Activated effector memory CD4-positive, alpha-beta T cell treated with Interleukin-2 at 50 U/mL for 16 hours (primary cell): ENCODE measurements at places on chromosomes 13 and 19.

DNA sequence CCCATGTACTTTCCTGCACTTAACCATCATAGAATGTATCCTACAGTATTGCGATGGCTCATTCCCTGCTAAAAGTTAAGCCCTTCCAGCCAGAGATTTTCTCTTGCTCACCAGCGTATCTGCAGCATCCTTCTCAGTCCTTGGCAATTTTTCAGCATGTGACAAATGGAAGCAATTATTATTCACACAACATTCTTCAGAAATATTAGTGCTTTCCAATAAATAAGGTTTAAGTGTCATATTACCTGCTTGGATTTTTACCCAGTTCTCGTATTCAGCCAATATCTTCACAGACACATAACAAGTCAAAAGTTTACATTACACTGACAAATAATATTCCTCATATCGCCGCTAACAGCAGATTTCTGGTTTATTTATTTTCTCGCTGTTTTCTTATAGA is 82.3 kb downstream of the POU4F1 start:
- DNase-seq, result no peak

DNA sequence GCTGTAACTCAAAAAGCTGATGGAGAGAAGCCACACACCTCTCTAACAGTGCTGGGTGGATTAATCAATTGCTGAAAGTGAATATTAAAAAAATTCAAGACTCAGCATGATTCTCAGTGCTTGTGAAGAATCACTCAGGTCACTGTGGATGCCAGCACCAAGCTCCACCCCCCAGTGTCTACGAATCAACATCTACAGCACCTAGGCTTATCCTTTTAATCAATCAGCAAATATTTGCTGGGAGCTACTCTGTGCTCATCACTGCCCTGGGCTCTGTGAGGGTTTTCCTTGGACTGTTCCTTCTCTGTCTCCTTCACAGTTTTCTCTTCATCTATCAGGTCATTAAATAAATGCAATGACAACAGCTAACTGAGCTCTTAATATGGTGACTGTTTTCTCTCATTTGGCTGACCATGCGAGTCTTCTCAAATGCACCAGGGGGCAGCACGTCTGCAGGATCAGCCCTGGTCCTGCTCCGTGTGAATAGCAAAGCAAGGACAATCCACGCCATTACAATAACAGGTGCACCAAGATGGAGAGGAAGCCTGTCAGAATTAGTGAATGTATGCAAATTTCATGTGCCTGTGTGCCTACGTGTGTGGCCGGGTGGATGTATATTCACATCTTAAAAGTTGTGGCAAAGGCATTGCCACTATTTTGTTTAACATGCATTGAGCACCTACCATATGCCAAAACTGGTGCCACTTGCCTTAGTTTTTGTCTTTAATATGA is 14.6 kb upstream of the C13orf42 start:
- DNase-seq, result no peak

DNA sequence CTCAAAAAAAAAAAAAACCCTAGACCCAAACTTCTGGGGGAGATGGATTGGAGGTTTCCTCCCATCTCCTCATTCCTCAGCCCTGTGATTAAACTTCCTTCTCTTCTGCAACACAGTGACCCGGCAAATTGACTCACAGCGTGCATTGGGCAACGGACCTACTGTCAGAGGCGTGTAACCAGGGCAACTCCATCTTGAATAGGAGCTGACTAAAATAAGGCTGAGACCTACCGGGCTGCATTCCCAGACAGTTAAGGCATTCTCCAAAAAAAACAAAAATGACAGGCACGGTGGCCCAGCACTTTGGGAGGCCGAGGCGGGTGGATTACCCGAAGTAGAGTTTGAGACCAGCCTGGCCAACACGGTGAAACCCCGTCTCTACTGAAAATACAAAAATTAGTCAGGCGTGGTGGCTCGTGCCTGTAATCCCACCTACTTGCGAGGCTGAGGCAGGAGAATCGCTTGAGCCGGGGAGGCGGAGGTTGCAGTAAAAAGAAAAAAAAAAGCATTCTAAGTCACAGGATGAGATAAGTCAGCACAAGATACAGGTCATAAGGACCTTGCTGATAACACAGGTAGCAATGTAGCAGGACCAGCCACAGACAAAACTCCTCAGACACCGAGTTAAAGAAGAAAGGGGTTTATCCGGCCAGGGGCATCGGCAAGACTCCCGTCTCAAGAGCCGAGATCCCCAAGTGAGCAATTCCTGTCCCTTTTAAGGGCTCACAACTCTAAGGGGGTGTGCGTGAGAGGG is 5.4 kb upstream of the NLRP7 start:
- DNase-seq, result no peak

DNA sequence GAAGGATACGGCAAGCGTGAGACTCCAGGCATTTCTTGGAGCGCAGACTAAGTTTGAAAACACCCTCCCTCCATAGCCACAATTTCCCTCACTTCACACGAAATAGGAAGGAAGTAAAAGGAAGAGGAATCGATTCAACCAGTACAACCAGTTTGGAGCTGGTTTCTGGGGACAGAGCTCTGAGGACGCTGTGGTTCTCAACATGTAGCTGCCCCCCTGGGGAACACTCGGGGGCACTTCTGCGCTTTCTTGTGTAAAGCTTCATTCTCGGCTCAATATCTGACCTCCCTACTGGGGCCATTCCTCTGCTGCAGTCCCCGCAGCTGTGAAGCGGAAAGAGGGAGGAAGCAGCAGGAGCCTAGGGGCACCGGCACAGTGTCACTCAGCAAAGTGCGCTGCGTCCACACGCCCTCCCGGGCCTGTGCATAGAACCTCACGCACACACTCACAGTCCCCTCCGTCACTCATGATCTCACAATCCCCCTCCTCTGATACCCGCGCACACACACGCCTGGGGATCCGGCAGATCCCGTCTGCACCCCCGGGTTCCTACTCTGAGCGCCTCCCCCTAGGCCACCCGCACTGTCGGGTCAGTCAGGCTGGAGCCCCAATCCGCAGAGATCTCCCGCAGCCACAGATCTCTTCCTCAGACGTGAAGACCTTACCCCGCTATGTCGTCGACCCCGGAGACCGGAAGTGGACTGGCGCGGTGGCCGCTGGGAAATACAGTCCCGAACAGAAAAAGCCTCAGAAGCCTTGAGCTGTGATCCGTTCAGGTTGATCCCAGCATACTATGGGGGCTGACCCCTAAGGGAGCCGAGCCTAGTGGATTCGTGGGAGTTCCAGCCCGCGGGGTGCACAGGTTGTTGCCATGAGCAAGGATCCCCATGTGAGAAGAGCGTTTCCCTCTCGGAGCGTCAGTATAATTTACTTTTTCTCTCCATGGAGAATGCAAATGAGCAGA is at the start of gene ZNF780A:
Gene ZNF780A, minus strand, starts transcription at position 703 of the 964 bp plus-strand sequence. CDS start 6,190 bp downstream, outside the sequence.
- peak; percentile 66 for DNase-seq

DNA sequence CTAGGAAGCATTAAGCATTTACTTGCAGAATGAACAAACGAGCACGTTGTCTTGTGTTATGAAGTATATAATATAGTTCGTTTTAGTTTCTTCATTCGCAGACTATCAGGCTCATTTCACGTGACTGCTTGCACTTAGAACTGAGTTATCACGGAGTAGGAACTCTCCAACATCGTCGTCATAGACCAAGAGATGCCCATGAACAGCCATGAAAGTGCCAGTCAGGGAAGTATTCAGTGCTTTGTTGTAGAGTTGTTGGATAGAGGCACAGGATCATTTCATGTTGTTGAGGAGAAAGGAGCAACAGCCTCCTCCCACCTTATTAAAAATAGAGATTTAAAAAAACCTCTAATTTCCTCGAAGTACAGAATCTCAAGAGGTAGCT is 977 bp upstream of the IL17D start:
- DNase-seq, result no peak

DNA sequence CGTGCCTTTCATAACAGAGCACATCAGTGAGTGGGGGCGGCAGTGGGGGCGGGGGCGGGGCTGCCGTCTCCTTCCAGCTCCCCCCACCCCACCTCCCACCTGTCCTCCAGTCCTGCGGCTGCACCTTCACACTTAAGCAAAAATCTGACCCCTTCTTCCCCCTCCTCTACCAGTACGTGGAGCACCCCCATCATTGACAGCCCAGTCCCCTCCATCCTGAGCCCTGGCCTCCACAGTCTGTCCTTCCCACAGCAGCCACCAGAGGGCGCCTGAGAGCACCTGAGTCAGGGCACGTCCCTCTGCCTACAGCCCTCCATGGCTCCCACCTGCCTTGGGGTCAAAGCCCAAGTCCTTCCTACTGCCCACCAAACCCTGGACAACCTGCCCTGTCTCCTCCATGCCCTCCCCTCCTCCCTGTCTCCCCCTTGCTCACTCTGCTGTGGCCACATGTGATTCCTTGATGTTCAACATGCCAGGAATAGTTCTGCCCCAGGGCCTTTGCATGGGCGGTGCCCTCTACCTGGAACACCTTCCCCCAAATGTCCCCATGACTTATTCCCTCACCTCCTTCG is 4.0 kb downstream of the EBI3 start:
- peak; percentile 43 for DNase-seq

DNA sequence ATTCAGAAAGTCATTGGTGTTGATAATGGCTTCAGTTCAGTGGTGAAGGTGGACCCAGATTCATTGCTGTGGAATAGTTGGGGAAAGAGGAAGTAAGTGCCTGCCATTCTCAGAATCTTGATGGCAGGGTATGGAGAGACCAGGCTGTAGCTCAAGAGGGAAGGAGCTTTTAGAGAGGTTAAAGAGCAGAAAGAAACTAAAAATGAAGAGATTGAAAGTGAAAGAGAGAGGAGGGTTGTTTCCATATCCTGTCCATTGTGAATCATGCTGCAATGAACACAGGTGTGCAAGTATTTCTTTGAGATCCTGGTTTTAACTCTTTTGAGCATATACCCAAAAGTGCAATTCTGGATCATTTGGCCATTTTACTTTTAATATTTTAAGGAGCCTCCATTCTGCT is 12.5 kb downstream of the GJB6 start:
- no peak for DNase-seq

- DNase-seq, result no peak
Observed at GRCh38 chr19:58352760-58353671, at the start of gene A1BG. A1BG (minus strand) TSS chr19:58353492; CDS start chr19:58353437, 55 bp downstream.

DNA sequence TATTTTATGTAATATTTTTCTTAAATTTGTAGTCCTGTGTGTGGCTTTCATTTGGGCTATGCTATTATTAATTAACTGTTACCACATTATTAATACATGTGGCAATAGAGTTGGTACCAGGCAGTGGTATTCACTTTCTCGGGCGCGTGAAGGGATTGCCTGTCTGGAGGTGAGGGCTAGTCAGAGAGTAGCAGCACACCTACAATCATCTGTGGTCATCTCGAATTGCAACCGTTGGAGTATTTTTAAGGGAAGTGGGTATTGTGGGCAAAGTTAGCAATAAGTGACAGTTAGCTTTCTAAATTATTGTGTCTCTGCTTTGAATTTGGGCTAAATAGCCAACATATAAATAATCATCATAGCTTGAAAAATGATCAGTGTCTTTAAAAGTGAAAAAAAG is 20.0 kb upstream of the GPR18 start:
- no peak for DNase-seq

- no peak for DNase-seq
Observed at GRCh38 chr13:70237131-70237530, 128.9 kb upstream of the KLHL1 start.

DNA sequence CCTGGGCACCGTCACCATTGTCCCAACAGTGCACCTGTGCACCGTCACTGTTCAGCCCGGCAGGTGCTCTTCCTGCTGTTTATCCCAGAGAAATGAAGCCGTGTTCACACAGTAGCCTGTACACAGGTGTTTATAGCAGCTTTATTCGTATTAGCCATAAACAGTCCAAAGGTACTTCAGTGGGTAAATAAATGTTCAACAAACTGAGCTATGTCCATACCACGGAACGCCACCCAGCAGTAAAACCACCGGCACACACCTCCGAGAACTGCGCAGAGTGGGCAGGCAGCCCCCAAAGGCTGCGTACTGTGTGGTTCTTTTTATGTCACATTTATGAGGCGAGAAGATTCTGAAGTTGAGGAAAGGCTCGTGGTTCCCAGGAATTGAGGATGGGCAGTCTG is 44.9 kb upstream of the DCUN1D2 start:
- no peak for DNase-seq

- no peak for DNase-seq
Observed at GRCh38 chr19:35714601-35715354, 3.0 kb upstream of the KMT2B start.

GRCh38 chr13:60398379-60398891 is 1.4 kb downstream of the TDRD3 start:
- no peak for DNase-seq

DNA sequence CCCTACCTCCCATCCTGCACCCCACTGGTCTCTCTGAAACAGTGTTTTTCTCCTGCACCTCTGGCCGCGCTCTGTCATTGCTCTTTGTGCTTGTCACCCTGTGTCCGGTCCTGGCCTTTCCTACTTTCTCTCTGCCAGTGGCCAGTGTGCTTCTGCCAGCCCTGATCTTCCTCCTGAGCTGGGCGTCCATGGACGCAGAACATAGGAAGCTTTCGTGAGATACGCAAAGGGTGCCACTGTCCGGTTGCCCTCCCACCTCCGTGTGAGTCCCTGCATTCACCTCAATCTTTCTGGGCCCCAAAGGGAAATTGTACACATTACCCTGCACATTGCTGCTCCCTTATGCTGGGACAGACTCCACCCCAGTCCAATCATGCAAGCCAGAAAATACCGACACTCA is 105.7 kb upstream of the SOX1 start:
- no peak for DNase-seq

- no peak for DNase-seq
Observed at GRCh38 chr13:99392470-99393135, 85.4 kb upstream of the GPR183 start.

DNA sequence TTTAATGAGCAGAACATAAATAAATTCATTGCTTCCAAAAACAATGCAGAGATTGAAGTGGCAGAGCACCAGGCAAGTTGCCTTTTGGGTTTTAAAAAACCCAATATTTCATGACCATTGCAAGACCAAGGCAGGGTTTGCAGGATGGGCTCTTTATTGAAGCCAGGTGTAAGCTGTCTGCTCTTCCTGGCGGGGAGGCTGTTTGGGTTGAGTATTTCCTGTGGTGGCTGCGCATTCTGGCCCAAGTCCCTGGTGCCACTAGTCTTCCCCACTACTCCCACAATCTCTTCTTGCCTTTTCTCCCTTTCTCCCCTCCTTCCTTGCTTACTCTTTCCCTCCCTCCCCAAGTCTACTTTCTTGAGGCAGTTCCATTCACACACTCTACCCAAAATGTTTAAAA is 116.4 kb downstream of the AKAP11 start:
- no peak for DNase-seq

GRCh38 chr19:34364830-34365462 is at the start of gene GPI:
GPI (plus strand) TSS chr19:34365196; CDS start chr19:34365267, 71 bp downstream.
- DNase-seq, result peak; percentile 62

DNA sequence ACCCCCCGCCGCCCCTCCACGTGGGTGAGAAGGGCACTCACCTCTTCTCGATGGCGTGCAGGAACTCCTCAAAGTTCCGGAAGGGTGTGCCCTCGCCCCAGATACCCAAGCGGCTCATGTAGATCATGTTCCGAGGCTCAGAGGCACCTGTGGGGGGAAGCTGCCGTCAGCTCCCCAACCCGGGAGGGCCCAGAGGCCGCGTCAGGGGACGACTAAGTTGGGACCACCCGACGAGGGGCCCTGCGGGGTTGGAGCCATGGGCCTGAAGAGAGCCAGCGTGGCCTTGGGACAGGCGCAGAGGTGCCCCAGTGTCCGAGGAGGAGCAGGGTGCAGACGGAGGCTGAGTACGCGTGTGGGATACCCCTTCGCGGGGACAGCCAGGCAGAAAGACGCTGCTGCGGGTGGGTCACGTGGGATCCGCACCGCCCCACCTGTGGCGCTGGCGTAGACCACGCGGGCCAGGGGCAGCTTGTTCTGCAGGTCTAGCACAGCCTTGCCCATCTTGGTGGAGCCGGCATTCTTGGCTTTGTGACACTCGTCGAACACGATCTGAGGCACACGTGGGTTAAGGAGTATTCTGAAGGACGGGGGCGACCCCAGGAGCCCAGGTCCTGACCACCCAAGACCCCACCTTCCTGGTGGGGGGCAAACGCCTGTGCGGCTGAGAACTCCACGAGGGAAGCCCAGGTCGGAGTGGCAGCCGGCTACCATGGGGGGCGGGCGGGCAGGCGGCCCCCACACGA is 15.9 kb downstream of the GPX4 start:
- DNase-seq, result no peak
